Lung microvascular endothelial cell (primary cell): ENCODE measurements at places on chromosomes 7 and 10. TPM values are rescaled to one million over a fixed set of nuclear protein-coding genes. Genes with fewer than 3 reads are reported as not detected.

DNA sequence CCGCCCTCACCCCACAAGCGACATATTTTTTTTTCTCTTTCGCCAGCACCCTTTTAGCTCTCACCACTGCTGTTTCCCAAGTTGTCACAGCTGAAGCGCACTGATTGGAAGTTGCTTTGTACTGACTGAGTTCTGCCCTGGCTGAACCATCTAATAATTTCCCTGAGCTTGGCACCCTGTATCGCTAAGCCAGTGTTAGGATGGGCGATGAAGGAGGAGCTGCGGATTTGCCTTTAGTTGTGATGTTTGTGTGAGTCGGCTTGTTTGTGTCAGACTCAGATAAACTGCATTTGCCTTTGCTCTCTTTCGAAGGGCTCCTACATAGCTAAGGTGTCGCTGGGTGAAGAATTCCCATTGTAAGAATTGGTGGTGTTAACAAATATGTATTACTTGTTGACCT, 1.3 kb upstream of the ATXN7L1 start:
- DNase-seq, result no peak

DNA sequence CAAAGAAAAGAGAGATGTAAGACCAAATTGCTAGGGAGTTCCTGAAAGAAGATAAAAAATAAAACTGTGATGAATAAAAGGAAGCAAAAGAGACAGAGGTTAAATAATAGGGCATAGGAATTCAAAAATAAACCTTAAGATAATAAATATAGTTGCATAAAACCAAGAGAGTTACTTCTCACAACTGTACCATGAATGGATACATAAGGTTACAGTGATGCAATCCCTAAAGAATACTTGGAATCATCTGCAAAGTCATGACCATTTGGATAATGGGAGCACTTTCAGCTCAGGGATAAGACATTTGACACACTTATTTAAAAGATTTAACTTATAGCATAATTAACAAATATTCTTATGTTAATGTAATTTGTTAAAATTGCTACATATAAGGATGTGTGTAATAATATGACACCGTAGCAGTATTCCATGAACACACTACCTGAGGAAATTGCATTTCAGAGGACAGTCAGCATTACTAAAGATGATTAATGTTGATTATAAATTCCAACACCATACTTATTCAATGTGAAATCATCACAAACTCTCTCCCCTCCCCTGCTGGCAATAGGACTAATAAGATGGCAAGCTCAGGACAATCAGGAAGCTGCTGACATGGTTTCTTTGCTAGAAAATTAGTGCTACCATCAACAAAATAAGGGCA, 202.1 kb upstream of the AKR1E2 start:
- no peak for DNase-seq

DNA sequence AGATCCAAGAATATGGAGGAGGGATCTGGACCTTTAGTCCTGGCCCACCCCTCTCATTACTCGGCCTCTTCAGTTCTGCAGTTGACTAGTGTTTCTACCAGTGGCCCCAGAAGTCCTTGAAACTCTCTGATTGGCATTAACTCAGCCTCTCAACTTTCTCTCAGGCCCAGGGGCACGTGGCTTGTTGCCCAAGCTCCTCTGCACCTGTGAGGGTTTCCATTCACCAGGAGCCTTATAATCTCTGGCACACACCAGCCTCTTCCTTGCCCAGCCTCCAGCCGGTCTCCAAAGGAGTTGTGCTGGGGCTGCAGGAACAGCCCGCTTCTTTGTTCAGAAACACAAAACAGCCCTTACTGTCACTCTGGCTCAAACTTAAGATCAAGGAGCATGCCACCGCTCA, 47.6 kb upstream of the ZPBP start:
- no peak for DNase-seq

DNA sequence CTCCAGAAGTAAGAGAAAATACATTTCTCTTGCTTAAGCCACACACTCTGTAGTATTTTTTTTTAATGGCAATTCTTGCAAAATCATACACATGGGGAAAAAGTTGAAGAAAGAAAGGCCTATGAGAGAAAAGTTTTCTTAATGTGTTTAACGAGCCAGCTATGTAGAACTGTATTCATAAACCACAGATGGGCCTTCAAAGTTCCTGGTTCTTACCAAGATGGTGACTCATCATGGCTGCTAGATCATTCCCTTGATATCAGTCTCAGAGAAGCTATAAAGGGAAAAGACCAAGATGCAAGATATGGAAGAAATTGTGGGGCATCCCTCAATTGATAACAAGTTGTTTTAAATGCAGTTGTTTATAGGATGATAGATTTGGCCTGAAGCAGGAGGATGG, 992.7 kb upstream of the MBL2 start:
- no peak for DNase-seq

GRCh38 chr10:106038246-106038645, 1126.3 kb downstream of the SORCS1 start:
- DNase-seq, result no peak

ADAM12 gene
- total RNA-seq, result 0.20 and 0.65 TPM in 2 replicates

- no peak for DNase-seq
Observed at GRCh38 chr10:17407047-17407446, 47.3 kb downstream of the ST8SIA6 start.

- no peak for DNase-seq
Observed at GRCh38 chr7:143236408-143236990, 14.7 kb downstream of the TAS2R40 start.

NUTM2E gene
- not detected in 2 replicates for total RNA-seq

GRCh38 chr10:84296091-84296981, 32.1 kb upstream of the CCSER2 start:
- DNase-seq, result peak; percentile 97

MKX gene
- total RNA-seq, result 0.20 TPM in 1 of 2 replicates, not detected in the other

DNA sequence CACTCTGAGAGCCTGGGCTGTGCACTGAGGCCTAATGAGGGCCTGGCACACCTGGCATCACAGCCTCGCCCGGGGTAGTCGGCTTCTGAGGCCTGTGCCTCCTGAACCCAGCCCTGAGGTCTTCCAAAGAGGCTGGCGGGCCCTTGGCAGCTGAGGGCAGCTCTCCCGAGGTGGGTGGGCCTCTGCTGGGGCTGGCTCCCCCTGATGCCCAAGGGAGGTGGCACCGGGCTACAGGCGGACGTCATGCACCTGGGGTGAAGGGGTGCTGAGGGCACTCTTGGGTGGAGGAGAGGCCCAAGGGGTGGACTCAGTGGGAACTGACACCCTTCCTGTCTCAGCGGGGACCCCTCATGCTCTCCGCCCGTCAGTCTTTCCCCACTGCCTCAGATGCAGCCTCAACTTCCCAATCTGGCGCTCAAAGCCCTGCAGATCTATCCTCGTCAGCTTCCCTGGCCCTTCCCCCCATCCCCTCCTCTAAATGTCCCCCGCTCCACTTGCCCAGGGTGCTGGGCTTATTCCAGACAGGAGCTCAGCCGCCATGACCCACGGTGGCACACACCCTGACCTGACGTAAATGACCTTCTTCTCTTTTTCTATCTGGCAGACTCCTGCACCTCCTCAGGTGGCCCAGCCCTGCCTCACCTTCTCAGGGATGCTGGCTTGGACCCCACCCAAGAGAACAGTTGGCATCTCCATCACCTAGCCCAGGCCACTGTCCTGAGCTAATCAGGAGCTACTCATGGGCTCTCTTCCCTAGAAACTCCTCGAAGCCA, 38.2 kb downstream of the MYL10 start:
- DNase-seq, result no peak

OR2A7 gene
- not detected in 2 replicates for total RNA-seq

DNA sequence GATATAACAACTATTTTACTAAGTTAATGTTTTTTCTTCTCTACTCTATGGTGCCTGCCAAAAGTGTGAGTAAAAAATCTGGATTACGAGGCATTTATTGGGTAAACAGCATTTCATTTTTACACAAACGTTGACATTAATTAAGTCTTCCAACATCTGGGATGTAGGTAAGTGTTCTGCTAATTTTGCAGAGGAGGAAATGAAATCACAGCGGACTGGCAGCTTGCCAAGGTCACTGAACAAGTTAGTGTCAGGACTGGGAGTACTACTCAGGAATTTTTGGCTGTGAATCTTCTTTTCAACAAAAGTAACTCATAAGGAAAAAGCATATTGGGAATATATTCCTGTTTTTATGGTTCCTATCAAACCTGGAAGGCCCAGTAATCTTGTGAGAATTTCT, 612.1 kb upstream of the FZD8 start:
- peak; percentile 88 for DNase-seq

- DNase-seq, result no peak
Observed at GRCh38 chr10:110388687-110389052, 84.0 kb upstream of the SMNDC1 start.

DNA sequence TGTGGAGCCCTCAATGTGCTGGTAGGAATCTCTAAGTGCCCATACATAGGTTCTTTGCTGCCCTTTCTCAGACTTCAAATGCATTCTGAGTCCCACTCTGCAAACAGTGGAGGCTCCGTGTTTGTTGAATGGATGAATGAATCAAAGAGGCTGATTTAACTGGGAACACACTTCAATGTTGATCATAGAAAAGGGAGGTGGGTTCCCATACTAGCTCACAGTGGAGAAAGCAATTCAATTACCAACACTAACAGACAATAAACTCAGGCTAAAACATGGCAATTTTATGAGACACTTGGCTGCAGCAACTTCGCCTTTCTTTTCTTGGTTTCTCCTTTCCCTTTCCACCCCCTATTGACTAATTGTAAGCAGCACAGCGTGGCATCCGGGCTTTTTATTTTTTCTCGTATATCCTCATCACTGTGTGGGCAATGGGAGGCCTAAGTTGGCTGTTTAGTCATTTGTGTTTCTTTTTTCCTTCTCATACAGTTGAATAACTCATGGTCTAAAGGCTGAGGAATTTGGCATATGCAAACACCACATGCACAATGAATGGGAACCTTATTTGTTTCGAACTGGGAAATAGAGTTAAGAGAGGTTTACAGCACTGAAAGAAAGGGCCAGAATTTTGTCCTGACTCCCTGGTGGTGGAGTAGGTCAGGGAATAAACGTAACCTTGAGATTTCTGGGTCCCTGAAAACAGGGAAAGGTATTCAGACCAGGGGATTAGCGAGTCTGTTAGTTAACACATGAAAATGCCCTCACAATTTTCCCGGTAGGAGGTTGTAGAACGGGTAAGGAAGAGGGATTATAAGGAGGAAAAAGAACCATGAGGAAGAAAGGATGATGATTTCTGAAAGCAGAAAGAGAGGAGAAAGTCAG, 858.5 kb downstream of the KCNMA1 start:
- no peak for DNase-seq

TRPV5 gene
- not detected in 2 replicates for total RNA-seq
